ENCODE measurements at places on chromosomes 2 and 18.
A peak's percentile ranks its signal among the peaks of the same experiment; 100 is the strongest.

DNA sequence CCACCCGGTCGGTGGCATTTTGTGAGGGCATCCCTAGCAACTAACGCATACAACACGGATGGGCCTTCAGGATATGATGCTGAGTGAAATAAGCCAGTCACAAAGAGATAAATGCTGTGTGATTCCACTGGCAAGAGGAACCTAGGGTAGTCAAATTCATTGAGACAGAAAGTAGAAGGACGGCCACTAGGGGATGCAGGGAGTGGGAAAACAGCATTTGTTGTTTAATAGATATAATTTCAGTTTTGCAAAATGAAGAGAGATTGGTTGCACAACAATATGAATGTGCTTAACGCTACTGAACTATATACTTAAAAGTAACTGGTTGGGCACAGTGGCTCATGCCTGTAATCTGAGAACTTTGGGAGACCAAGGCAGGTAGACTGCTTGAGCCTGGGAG is 112.9 kb downstream of the AFF3 start:
- DNase-seq, result no peak

- DNase-seq, result no peak
Observed at GRCh38 chr2:151482171-151482725, 72.5 kb downstream of the RIF1 start.

DNA sequence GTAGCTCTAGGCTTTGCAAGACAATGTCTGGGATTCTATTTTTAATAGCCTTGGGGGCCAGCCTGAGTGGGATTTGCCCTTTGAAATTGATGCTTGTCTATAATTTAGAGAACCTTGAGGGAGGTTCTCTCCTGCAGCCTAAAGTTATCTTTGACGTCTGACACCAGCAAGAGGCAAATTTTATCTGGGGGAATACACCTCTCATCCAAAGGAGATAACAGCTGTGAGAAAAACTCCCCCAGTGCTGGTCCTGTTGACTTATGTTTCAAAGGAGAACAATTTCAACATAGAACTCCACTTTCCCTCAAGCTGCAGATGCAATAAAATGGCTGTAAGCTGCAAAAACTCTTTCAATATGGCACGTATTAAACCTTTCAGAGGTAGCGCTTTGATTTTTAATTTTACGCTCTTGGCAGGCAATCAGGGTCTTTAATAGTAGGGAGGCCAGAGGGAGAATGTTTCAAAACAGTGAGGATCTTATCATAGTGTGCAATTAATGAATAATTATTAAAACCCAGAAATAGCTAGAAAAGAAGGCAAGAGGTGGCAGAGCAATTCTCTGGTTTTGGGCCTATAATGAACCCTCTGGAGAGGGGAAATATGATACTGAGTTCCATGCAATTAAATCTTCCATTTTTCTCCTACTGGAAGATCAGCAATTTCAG is 62.4 kb downstream of the LYPD1 start:
- DNase-seq, result peak; percentile 33

DNA sequence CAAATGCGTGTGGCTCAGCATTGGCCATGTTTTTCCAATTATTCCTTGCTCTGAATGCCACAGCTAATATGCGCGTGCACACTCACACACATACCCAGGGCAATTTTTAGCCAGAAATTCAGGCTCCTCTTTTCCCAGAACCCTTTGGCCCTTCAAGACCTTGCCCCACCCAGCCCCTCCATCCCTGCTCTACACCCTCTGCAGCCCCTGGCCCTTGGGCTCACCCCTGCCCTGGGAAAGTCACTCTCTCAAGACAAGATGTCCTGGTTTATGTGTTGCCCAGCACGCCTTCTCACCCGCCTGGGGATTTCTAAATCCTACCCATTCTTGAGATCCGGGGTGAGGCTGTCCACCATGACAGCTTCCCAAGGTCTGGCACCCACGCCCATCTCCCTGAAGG is 319.7 kb downstream of the CYP26B1 start:
- DNase-seq, result no peak

GRCh38 chr2:85867556-85868292 is 21.1 kb downstream of the ST3GAL5 start:
- no peak for DNase-seq

DNA sequence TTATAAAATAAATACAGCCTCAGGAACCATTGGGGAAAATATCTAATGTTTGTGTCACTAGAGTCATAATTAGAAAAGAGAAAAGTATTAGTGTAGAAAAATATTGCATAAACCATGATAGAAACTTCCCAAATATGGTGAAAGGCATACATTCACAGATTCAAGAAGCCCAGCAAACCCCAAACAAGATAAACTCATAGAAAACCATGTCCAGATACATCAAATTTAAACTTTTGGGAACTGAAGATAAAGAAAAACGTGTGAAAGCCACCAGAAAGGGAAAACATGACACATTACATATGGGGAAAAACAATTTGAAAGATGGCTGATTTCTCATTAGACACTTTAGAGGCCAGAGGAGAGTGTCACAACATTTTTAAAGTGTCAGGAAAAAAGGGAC is 236.5 kb upstream of the FN1 start:
- DNase-seq, result no peak

- no peak for DNase-seq
Observed at GRCh38 chr2:98547092-98547790, 61.1 kb downstream of the COA5 start.

- peak; percentile 84 for DNase-seq
Observed at GRCh38 chr18:43805646-43806194, 528.4 kb upstream of the SYT4 start.

DNA sequence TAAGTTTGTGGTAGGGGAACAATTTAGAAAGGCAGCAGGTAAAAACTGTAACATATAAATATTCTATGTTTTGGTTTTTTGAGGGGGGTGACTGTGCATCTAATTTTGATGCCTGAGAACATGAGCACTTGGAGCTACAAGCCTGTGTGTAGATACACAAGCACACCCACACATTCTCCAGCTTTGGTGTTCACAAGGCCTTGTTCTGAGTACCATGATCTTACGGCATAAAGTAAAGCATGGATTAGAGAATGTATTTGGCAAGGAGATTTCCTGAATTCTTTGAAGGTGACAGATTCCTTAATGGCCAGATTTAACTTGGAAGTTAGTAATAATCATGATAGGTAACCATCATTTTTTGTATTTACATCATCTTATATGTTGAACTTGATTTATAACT is 42.7 kb downstream of the MAP3K20 start:
- DNase-seq, result no peak

- DNase-seq, result peak; percentile 21
Observed at GRCh38 chr2:104852090-104852666, 1.7 kb upstream of the POU3F3 start.

- peak; percentile 12 for DNase-seq
Observed at GRCh38 chr2:197803033-197803444, 1.4 kb upstream of the PLCL1 start.

GRCh38 chr2:39546937-39547336 is 109.9 kb upstream of the MAP4K3 start:
- DNase-seq, result no peak

DNA sequence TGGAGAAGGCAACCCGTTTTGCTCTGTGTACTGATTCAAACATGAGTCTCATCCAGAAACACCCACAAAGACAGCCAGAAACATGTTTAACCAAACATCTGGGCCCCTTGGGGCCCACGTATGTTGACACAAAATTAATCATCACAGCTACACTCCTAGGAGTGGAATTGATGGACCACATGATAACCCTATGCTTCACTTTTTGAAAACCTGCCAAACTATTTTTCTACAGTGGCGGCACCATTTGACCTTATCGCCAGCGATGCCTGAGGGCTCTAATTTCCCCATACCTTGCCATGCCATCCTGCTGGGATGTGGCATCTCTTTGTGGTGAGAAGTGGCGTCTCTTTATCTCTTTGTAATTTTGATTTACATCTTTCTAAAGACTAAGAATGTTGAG is 38.5 kb downstream of the PSMG2 start:
- DNase-seq, result peak; percentile 44

GRCh38 chr2:200795028-200795440 is 16.7 kb upstream of the BZW1 start:
- no peak for DNase-seq

GRCh38 chr2:118177318-118177717 is 89.0 kb downstream of the INSIG2 start:
- no peak for DNase-seq

- DNase-seq, result no peak
Observed at GRCh38 chr2:41913311-41913710, 134.5 kb upstream of the PKDCC start.

GRCh38 chr2:235350234-235350633 is 143.6 kb upstream of the AGAP1 start:
- DNase-seq, result no peak

- no peak for DNase-seq
Observed at GRCh38 chr18:64436111-64436510, 287.2 kb upstream of the LINC00305 start.

DNA sequence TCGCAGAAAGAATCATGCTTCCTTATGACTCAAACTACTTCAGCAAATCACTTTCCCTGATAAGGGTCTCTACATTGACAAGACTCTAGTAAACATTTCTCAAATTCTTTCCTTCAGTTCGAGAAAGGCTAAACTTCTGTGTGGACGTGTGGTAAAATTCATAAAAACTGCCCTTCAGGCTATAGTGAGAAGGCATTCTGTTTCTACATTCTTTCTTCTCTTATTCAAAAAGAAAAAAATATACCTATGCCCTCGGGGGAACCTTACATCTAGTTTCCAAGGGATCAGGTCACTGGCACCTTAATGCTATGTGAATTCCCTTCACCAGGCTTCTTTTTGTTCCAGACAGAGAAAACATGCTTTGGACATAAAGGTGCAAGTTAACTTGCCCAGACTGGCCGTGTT is 4.9 kb downstream of the VIT start:
- DNase-seq, result no peak
